Bronchial epithelial cell (primary cell): ENCODE measurements at places on chromosomes 3 and 15. TPM values are rescaled to one million over a fixed set of nuclear protein-coding genes. Genes with fewer than 3 reads are reported as not detected.

Gene RBP2
- total RNA-seq = not detected in 2 replicates

Gene FMN1
- total RNA-seq = 1.6 and 2.2 TPM in 2 replicates

Gene POPDC2
- total RNA-seq = 0.26 TPM in 1 of 2 replicates, not detected in the other

DNA sequence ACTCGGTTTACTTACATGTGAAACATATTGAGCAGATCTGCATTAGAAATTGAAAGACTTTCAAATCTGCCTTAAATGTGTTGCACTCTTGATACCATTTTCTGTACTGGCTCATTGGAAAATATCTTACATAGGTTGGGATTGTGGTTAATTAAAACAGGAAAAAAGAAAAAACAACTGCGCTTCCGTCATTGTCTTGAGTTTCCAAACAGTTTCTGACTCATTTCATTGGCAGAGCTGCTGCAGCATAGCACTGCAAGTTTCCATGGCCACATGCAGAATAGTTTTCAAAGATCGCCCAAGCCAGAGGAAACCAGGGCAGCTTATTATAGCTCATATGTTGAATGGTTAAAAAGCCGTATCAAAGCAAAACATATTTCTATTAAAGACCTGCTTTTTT lies 446.6 kb upstream of the BCHE start:
- DNase-seq = peak; percentile 88

DNA sequence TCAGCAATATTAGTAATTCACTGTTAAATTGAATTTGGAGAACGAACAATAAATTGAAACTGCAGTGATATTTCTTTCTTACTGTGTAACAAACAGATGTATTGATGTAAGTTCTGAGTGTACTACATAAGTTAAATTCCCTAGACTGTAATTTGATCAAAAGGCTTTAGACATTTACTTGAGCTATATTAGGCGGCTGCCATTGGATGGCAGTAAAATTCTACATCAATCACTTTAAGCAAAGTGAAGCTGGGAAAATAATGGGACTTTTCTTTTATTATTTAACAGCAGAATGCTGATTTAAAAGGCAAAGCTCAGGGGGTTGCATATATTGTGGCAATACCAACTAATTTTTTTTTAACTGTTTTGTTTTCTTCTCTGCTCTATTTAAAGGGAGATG lies 212.6 kb upstream of the PLSCR5 start:
- peak; percentile 2 for DNase-seq

GRCh38 chr3:10570196-10570946 lies 65.0 kb upstream of the ATP2B2 start:
- no peak for DNase-seq

DNA sequence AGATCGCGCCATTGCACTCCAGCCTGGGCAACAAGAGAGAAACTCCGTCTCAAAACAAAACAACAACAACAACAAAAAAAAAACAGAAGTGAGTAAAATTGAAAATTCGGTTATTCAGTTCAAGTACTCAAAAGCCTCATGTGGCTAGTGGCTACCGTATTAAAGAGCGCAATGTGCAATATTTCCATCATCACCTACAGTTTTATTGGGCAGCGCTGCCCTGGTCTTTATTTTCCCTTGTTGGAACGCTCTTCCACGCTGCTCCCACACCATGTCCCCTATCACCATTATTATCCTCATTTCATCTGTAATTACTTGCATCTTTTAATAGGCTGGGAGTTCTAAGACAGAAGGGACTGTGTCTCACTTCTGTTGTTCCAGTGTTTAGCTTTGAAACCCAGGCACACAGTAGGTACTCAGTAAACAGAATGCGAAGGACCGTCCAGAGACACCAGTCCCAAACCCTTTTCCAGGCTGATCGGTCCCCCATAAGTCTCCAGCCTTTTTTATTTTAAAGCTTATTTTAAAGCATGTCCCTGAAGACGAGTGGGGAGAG lies 423 bp upstream of the HACD3 start:
- no peak for DNase-seq

GRCh38 chr15:76994001-76994400 lies 925 bp upstream of the PSTPIP1 start:
- DNase-seq = peak; percentile 66

DNA sequence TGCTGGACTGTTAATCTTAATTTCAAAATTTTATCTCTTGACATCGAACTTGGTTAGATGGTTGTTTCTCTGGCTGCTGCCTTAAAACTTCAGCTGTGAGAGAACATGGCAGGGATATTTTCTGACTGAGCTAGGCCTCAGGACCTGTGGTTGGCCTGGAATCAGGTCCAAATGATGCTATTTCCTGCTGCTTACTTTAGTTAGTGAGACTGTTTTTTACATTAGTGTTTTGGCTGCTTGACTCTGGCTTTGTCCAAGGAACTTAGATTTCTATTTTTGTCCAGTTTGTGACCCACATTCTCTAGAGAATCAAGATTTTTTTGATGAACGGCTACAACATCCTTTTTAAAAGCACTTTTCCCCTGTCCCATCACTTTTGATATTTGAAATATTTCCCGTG lies 497.9 kb upstream of the SGO1 start:
- DNase-seq = no peak

- no peak for DNase-seq
Observed at GRCh38 chr3:37833302-37834186, 28.1 kb upstream of the CTDSPL start.

DNA sequence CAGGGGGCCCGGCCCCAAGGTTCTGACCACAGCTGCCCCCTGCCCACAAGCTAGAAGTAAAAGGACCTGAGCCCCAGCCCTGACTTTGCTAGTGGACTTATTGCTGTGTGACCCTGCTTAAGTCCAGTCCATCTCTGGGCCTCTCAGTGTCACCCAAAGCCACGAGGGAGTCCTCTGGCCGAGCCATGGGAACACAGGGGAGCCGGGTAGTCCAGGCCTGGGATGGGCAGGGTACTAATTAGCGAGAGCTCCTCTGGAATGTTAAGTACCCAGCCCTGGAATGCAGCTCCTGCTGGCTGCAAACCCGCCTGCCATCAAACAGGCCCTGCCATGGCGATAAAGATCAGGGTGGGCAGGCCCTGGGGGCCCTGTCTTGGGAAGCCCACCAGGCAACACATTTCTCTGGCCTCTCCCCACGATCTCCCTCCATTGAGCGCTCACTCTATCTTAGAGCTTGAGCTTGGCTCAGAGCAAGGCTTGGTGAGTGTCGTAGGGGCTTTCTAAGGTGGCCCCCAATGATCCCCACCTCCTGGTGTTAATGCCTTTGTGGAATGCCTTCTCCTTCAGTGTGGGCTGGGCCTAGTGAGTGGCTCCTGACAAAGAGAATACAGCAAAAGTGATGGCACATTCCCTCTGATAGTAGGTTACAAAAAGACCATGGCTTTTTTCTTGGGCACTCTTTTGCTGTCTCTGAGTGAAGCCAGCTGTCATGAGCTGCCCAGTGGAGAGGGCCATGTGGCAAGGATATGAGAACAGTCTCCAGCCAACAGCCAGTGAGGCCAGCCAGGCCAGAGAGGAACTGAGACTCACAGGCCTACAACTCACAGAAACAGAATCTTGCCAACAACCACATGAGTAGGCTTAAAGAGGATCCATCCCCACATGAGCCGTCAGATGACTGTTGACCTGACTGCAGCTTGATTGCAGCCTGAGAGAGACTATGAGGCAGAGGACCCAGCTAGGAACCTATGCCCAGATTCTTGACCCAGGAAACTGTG lies 133.1 kb downstream of the SMAD6 start:
- no peak for DNase-seq
